Heart right ventricle (tissue), 16 donors: ENCODE measurements at places on chromosomes 6 and 20.

- no peak for DNase-seq
These were observed 77.5 kb upstream of the NT5E start for GRCh38 chr6:85372188-85372914.

DNA sequence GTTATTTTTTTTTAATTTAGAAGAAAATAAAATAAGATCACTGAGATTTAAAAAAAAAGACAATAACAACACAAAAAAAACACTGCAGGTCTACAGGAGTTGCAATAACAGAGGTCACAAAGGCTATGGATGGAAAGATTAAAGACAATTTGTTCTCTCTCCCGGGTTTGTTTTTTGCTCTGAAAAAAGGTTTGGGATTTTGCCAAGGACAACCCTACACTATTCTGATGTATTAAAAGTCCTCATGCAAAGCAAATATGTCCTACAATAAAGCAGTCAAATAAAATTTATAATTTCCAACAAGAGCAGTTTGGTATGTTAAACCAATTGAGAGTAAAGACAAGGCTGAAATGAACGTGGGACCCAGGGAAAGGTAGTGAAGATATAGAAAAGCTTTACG, 55.6 kb downstream of the PTPRK start:
- no peak for DNase-seq

- DNase-seq = peak; percentile 32
These were observed 71.8 kb downstream of the MTHFD1L start for GRCh38 chr6:150937132-150937906.

GRCh38 chr20:24567508-24567907, 98.1 kb downstream of the SYNDIG1 start:
- DNase-seq = no peak

DNA sequence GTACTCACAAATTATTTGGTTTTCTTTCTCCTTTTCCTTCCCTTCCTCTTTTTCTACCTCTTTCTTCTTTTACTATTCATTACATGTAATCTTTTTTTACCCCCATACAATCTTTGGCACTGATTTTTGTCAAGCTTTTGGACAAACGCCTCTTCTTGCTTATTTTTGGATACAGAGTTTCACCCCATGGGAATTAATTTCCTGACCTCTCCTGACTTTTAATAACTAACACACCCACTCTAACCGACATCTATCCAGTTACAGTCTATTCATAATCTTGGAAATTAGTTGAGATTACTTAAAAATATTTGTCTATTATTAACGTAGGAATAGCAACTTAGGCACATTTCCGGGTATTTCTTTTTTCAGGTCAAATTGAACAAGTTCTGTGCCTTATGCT, 101.2 kb downstream of the HDGFL1 start:
- DNase-seq = no peak

GRCh38 chr20:22383156-22383555, 201.2 kb downstream of the FOXA2 start:
- DNase-seq = no peak

GRCh38 chr20:37108676-37109075, 12.9 kb upstream of the RBL1 start:
- no peak for DNase-seq

- no peak for DNase-seq
These were observed 124.7 kb upstream of the PMEPA1 start for GRCh38 chr20:57834306-57835073.

DNA sequence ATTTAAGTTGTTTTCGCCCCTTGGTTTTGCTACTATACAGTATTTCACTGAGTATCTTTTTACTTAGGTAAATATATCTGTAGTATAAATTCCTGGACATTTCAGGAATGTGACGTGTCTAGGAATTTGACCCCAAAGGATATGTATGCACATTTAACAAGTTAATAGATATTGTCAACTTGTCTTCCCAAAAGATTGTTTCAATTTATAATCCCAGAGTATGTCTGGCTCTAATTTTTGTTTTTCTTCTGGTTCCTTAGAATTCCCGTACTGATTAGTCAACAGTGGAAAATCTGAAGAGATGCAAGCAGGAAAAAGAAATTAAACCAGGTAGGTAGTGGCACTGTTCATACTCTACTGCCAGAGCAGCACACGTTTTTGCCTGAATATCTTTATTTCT, 7.2 kb downstream of the PKIG start:
- no peak for DNase-seq

DNA sequence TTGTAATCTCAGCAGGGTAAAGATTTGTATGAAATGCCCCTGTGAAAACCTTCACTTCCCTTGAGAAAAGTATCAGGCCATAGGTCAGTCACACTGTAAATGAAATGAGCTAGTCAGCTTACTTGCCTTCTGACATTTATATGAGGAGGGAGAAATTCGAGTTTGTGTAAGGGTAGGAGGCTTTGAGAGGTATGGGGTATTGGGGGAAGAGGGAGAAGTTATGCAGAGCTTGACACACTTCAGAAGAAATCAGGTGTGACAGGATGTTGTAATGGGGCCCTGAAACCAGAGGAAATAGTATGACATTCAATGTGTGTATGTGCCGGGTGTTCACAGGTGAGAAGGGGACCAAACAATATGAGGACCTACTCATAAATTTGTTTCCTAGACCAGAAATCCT, 64.2 kb upstream of the CCN6 start:
- DNase-seq = no peak

GRCh38 chr6:3631877-3632276, 119.6 kb downstream of the PXDC1 start:
- DNase-seq = no peak

DNA sequence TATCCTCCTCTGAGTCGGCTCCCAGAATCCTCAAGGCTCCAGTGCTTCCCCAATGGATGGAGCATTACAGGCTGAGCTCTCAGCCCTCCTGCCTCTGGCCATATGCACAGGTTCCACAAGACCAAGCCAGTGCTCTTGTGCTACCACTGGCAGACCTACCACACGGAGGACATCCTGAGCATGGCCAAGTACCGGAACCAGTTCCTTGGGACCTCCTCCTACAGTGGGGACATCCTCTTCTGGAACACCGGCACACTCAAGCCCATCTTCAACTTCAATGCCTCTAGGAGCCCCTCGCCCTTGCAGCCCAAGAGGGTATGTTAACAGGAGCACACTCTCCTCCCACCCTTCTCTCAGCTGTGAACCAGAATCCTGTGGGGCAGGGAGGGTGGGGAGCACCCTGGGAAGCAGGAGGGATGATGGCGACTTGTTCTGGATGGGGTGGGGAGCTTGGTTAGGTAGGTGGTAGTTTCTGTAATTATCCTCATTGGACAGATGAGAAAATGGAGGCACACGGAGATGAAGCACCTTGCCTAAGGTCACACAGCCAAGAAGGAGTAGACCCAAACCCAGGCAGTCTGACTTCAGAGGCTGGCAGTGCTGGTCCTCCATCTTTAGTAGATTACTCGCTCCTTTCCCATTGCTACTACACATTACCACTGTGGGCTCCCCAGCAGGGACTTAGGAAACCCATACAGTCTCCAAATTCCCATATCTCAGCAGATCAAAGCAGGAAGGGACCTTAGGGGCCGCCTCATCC, 58.6 kb downstream of the EFCAB8 start:
- DNase-seq = no peak

DNA sequence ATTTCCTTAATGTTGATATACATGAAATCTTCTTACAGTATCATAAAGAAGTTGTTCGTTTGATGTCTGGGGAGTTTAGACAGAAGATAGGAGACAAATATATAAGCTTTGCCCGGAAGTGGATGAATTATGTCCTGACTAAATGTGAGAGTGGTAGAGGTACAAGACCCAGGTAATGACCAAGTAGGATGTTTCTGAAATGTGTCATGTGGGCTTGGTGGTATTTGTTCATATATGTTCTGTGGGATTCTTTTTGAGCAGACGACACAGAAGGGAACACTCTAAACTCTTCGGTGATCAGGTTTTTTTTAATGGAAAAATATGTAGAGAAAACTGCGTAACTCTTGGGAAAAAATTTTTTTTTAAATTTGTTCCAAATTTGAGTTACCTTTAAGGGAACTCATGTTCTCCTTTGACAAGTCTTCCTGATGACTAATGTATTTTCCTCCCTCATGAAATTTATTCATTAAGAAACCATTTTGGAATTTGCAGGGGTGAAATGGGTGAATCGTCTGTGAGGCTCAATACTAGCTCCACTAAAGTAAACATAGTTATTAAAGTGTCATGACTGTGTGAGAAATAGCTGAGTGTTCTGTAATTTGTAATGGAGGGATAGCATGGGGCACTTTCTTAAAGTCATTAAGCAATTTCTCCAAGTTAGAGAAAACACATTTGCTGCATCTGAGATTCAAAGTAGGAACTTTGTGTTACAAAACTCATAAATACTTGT, 100.6 kb downstream of the MAP3K4 start:
- no peak for DNase-seq

DNA sequence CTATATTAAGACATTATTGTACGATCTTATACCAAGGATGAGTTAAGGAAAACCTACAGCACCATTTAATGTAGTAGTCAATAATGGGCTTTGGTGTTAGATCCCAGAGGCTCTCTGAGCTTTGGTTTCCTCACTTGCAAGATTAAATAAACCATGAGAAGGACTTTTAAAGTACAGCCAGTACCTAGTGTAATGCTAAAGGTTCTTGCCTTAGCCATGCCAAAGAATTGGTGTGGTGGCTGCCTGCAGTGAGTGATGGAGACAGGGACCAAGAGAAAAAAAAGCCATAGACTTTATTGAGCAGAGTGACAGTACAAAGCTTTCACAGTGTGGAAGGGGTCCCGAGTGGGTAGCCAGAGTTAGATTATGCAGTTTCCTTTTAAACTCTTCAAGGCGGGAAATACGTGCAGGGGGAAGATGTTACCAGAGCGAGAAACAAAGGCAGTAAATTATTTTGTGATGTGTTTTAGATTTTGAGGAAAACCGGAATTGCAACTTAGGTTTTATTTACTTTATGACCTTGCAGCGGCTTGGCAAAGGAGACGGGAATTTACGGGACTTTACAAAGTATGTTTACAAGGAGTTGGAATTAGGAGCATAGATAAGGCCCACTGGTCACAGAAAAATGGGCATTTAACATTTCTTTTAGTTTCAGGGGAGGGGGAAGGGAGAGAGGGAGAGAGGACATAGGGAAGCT, 100.4 kb downstream of the MYO6 start:
- DNase-seq = no peak

GRCh38 chr6:128491100-128491581, 29.3 kb downstream of the PTPRK start:
- no peak for DNase-seq

DNA sequence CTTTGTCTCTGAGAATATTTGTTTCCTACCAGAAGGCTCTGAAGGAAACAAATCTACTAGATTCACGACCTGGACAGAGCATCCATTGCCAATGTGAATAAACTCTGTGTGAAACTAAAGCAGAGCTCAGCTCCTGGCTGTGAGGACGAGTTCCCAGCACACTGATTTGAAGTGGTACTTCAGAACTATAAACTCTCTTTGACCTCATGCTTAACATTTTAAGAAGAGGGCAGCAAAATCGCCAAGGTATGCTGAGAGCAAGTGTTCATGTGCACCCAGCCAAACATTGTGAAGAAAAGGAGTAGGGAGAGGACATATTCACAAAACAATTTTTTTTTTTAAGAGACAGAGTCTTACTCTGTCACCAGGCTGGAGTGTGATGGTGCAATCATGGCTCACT, 33.7 kb upstream of the ZNF133 start:
- no peak for DNase-seq

DNA sequence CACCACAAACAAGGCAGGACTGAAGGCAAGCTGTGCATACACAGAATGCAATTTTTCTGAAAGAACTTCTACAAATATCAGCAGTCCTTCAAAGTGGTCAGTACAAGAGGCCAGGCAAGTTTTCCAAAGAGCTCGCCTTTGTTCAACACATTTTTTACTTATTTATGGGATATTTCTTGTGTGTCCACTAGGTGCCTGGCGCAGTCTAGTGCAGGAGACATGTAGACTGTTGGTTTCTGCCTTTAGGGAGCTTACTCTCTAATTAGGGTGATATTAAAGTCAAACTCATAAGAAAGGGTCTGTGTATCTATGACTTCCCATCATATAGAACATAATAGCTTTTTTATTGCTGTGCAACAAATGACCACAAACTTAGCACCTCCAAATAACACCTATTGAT, 21.2 kb upstream of the VEGFA start:
- DNase-seq = no peak

DNA sequence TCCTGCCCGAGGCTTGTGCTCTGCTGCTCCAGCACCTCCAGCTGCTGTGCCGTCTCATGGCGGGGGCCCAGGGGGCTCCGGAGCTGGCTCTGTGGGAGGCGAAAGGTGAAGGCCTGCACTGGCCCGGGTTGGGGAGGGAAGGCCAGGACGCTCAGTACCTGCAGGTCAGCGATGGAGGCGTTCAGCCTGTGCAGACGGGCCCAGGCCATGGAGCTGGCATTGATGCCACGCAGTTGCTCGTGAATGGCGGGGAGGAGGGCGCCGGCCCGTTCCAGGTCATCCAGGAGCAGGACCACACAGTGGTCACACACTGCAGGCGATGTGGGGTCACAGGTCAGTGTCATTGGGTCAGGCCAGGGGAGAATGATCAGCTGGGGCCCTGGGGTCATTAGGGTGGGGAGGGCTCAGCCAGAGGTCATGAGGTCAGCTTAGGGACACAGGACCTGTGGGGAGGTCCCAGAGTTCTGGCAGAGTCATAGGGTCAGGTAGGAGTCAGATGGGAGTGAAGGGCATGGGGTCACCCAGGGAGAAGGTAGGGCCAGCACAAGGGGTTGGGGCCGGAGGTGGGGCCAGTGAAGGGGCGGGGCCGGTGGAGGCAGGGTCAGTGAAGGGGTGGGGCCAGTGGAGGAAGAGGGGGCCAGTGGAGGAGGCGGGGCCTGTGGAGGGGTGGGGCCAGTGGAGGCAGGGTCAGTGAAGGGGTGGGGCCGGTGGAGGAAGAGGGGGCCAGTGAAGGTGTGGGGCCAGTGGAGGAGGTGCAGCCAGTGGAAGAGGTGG, 18.0 kb downstream of the ADRM1 start:
- DNase-seq = peak; percentile 25

- DNase-seq = no peak
These were observed 49.6 kb upstream of the RNF146 start for GRCh38 chr6:127216810-127217789.

DNA sequence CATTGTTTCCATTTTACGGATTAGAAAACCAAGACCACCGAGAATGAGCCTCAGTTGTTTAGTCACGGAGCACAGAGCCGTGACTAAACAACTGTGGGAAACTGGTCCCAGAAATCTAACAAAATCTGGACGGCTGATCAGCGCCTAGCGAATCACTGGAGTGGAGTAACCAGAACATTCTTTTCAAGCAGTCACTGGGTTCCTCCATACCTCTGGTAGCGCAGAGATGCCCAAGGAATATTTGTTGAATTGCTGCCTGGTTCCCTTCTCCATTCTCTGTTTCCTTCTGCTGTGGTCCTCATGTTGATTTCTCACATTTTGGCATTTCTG, 62.0 kb downstream of the GPX5 start:
- no peak for DNase-seq

GRCh38 chr6:111087871-111088667, 766 bp downstream of the SLC16A10 start:
- DNase-seq = peak; percentile 9

- no peak for DNase-seq
These were observed 693.6 kb downstream of the QKI start for GRCh38 chr6:164108092-164108491.

DNA sequence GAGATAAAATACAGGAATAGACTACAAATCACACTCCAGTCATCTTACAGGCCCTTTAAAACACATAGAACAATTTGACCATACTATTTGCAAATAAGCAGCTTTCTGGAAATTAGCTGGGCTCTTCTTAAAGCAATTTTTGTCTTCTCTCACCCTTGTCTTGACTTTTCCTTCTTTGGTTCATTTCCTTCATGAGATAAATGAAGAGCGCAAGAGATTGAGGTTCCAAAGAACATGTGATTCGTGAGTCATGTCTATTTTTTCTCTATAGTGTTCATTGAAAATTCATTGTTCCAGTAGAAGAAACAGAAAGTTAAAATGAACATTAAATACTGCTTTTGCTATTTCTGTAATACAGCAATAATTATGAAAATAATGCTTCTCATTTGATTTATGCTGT, 33.9 kb downstream of the PRDM1 start:
- no peak for DNase-seq
